SK-N-SH (cell line): ENCODE measurements at places on chromosomes 6 and 20.

DNA sequence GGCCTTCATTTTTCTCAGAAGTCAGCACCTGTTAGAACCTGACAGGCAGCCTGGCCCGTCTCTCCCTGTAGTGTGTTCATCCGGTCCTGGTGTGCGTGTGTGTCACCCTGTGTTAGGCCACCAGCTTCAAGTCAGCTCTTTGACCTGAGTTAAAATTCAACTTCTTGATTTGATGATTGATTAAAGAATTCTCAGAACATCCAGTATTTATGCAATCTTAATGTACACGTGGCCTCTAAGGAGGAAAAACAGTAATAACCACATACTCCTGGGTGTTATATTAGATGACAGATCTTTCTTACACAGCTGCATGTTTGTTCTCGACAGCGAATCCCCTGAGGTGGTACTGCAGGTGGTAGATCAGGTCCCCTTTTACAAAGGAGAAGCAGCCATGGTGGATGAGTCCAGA, 19.1 kb upstream of the TMEM217 start:
- DNase-seq, result no peak

GRCh38 chr6:29831776-29832175, 4.2 kb downstream of the HLA-G start:
- no peak for DNase-seq

- no peak for DNase-seq
These were observed 59.0 kb downstream of the THEMIS start for GRCh38 chr6:127841811-127842210.

DNA sequence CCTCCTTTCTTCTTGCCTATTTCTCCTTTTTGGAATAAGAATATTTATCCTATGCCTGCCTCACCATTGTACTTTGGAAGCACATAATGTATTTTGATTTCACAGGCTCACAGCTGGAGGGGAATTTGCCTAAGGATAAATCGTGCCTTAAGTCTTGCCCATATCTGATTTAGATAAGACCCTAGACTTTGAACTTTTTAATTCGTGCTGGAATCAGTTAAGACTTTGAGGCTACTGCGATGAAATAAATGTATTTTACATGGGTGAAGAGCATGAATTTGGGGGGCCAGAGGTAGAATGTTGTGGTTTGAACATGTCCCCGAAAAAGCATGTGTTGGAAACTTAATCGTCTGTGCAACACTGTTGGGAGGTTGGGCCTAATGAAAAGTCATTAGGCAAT, 648.8 kb downstream of the EPHA7 start:
- DNase-seq, result no peak

DNA sequence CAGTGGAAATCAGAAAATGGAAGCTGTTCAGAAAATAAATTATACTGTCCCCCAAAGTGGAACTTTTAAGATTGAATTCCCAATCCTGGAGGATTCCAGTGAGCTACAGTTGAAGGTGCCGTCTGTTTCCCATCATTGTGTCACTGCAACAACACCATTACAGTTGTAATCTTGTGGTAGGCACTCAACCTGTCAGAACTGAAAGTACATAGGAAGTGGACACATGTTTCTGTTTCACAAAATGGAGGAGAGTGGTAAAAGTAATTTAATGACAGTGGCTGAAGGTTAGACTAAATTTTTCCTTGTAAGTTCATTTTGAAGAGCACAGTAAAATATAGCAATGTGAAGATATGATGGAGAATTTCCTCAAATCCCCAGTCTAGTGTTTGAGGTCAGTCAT, 70.0 kb downstream of the CD109 start:
- no peak for DNase-seq

- DNase-seq, result no peak
These were observed 30.4 kb downstream of the KDM1B start for GRCh38 chr6:18185624-18186023.

GRCh38 chr6:167090171-167090570, 32.7 kb upstream of the CCR6 start:
- DNase-seq, result no peak

DNA sequence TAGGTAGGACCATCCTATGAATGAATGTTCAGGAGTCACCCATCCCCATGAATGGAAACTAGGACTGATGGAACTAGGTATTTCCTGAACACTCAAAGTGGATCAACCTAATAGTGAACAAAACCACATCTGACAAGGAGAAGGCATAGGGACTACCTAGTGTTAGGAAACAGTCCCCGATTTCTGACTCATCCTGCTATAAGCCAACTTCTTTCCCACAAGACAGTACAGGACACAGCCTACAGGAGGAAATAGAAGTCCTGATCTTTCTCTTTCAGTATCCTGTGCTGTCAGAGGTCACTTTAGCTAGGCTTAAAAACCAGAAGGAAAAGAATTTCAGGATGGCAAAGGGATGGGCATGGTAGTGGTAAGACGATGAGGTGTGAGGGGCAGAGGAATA, 19.5 kb upstream of the GMDS start:
- DNase-seq, result no peak

GRCh38 chr6:90816764-90817163, 229.9 kb upstream of the MAP3K7 start:
- no peak for DNase-seq

- no peak for DNase-seq
These were observed 167.4 kb downstream of the COL21A1 start for GRCh38 chr6:56079751-56080540.

- DNase-seq, result no peak
These were observed 47.7 kb upstream of the DACT2 start for GRCh38 chr6:168367285-168367751.

- DNase-seq, result no peak
These were observed 483.5 kb downstream of the UTRN start for GRCh38 chr6:144768551-144769075.

DNA sequence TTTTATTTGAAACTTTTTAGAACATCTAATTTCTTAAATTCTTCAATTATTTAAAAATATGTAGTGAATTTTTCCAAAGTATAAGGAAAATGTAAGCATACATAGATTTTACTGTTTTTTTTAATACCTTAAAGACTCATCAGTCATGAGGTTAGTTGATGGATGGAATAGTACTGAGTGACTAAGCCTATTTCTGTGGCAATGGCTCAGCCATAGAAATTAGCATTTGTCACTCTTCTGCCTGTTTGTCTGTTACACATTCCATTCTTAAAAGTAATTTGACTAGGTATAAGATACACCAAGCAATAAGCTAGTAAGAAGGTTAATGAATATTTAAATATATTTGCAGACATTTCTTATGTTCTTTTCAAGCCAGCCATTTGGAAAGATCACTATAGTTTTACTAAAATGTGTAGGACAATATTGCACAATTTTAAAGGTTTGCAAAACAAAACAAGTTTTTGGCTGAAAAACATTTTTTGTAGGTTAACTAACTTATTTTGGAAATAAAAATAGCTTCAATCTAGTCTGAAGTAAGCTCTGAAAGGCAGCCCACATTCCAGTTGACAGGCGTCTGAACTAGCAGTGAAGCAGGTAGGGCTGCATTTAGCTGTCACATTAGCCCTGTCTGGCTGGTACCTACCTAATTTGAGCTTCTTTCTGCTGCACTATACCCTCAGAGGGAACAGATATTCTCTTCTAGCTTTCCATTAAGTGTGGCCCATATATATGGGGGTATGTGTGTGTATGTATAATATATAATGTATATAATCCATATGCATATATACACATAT, 385.7 kb downstream of the GRIK2 start:
- no peak for DNase-seq

DNA sequence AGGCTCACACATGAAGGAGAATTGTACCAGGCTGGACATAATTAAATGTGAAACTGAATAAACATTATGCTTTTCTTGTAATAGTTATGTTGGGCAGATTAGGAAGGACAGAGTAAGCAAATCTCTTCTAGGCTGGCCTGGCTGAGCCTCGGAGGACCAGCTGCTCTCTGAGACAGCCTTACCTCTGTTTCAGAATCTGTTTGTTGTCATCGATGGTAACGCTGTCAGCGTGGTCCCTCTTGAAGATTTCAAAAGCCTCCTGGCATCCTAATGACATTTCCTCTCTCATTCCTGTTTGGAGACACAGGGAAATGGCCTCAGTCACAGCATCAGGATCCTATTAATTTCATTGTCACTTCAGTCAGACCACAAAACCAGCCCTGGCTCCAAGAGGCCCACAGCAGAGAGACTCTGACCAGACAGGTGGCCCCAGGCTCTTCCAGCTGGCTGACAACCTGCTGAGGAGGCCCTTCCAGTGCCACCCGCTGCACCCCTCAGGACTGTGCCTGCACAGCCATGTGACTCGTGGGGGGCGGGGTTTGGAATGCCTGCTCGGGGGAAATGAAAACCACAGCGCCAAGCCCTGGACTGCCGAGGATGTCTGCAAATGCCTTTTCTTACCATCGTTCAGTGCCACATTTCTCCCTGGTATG, 108.5 kb upstream of the KCNK16 start:
- DNase-seq, result peak; percentile 84

- DNase-seq, result no peak
These were observed 481.3 kb upstream of the CITED2 start for GRCh38 chr6:139855671-139856311.

DNA sequence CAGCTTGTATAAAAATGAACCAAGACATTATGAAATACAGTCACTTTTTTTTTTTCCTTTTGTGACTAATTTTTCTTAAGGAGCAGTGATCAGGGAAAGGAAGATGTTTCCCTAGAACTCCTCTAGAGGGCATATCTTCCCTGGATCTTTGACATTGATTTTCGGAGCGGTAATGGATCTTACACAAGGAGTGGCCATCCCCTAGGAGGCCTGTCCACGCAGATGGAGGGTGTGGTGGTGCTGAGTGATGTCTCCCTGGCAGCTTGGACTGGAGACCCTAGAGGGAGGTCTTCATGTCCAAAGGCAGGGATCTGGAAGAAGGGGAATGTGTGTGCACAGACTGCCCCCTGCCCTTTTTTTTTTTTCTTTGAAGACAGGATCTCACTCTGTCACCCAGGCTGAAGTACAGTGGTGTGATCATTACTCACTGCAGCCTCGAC, 7.0 kb upstream of the KIFC1 start:
- no peak for DNase-seq

- no peak for DNase-seq
These were observed 125.0 kb upstream of the ID4 start for GRCh38 chr6:19712012-19712688.

GRCh38 chr6:56370561-56371211, 123.3 kb upstream of the COL21A1 start:
- DNase-seq, result peak; percentile 51

DNA sequence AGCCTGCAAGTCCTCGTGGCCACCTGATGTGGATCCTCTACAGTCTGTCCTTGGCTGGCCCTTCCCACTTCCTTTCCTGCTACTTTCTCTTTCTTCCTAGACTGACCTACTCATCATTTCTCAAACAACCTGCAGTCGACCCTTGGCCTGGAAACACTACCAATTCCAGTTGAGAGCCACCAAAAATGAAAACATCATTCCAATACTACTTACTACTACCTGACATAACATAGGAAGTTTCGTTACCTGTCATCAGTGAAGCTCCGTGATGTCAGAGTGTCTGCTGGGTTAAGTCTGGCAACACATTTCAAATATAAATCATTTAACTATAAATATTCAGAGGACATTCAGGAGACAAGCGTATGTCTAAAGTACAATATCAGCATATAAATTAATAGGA, 13.8 kb downstream of the GZF1 start:
- no peak for DNase-seq

GRCh38 chr6:54059683-54060082, 51.6 kb upstream of the MLIP start:
- no peak for DNase-seq

GRCh38 chr6:46993846-46994245, 48.3 kb downstream of the ADGRF1 start:
- no peak for DNase-seq

- no peak for DNase-seq
These were observed 74.9 kb upstream of the BMP5 start for GRCh38 chr6:55950071-55950814.

- DNase-seq, result peak; percentile 78
These were observed 577 bp downstream of the LSM14B start for GRCh38 chr20:62122654-62123449.

GRCh38 chr20:1565461-1565860, 8.0 kb upstream of the SIRPD start:
- no peak for DNase-seq

DNA sequence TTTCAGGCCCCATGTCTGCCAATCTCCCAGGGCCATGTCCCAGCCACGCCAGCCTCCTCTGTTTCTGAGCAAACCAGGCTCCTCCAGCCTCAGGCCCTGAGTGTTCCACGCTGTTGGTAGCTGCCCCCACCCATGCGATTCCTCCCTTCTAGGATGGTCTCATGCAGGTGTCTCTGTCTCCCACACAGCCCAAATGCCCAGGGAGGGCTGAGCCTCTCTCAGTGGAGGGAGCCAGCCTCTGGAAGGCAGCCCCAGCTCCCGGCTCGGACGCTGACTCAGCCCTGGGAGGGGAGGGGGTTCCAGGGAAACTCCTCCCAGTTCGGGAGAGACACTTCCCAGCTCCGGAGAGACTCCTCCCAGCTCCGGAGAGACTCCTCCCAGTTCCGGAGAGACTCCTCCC, 122.9 kb upstream of the AFDN start:
- no peak for DNase-seq

- no peak for DNase-seq
These were observed 468.0 kb downstream of the UTRN start for GRCh38 chr6:144753023-144753705.

GRCh38 chr6:102114402-102114801, 720.9 kb downstream of the GRIK2 start:
- DNase-seq, result no peak

- DNase-seq, result no peak
These were observed 539.4 kb upstream of the BTBD3 start for GRCh38 chr20:11378252-11378651.

DNA sequence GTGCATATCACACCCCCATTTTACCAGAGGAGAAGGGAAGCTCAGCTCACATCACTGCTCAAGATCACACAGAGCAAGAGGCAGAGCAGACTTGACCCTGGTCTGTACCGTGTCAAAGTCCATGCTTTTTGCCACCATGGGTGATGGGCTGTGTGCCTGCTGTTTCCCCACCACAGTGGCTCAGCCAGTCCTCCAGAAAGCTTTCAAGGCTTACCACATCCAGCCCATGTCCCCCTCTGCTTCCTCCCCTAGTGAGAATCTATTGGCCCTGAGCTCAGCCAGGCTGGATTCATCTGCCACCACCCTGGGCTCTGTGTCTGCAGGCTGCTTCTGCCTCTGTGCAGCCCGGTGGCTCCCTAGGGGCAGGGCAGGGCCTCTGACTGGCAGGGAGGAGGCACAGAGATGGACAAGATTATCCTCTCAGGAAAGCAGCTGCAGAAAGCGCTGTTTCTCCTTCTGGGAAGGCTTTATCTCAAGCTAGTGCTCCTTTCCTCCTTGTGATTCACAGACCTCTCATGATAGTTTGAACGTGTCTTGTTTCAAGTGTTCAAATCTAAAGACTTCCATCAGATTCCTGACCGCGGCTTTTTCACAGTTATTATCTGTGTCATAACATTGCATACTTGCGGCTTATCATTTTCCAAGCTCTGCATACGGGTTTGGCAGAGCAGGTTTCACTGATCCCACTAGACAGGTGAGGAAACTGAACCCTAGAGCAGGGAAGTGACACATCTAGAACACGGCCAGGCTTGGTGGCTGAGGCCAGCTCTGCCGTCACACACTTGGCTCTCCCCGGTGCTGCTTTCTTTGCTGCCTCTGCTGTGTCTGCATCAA, 37.4 kb downstream of the VEGFA start:
- DNase-seq, result peak; percentile 68

GRCh38 chr6:113476937-113477839, 380.0 kb upstream of the MARCKS start:
- DNase-seq, result no peak
